Calu3 (cell line): ENCODE measurements at places on chromosomes 13 and 19.

DNA sequence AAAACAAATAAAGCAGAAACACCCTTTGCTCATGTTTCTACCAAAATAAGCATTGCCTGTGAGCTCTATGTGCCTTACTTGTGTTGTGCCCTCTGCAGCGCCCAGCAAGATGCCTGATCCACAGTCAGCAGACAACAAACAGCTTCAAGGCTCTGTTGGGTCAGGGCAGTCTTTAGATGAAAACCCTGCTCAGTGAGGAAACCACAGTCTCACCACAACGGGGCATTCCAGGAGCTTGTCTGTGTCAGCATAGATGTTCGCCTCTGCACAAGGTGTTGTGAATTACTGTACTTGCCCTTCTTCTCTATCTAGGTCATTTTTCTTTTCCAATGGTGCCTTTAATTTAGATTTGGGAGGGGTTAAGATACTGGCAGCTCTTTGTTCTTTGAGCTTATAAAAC, 251.9 kb downstream of the COL4A1 start:
- no peak for DNase-seq

- no peak for DNase-seq
These were observed 222.8 kb downstream of the DCT start for GRCh38 chr13:94256721-94257120.

GRCh38 chr13:57629821-57630235, 1.7 kb upstream of the PCDH17 start:
- no peak for DNase-seq

GRCh38 chr19:15871570-15871969, 26.3 kb downstream of the CYP4F2 start:
- DNase-seq: no peak

DNA sequence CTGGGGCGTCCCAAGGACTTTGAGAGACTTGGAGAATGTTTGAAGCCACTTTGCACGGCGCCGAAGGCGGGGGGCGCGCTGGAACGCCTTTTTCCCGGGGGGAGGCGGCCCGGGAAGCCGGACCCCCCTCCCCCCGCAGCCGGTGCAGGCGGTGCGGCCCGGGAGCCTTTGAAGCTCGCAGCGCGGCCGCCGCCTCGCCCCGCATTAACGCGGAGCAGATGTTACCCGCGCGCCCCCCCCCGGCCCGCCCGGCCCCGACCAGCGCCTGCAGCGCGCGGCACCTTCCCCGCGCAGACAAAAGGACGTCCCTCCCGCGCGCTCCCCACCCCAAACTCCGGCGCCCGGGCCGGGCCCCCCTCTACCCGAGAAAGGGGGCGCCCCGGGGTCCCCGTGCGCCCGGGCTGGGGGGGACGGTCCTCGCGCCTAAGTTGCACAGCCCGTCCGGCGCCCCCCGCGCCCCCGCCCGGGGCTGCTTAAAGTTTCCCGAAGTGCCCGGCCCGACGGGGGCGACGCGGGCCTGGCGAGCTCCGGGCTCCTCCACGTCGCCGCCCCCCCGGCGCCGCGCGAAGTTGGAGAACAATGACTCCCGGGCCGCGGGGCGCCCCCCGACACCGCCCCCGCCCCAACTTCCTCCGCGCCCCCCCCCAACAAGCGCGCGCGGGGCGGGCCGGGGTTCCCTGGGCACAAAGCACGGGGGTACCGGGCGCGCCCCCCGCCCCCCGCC, 685 bp downstream of the TCF3 start:
- DNase-seq: no peak

DNA sequence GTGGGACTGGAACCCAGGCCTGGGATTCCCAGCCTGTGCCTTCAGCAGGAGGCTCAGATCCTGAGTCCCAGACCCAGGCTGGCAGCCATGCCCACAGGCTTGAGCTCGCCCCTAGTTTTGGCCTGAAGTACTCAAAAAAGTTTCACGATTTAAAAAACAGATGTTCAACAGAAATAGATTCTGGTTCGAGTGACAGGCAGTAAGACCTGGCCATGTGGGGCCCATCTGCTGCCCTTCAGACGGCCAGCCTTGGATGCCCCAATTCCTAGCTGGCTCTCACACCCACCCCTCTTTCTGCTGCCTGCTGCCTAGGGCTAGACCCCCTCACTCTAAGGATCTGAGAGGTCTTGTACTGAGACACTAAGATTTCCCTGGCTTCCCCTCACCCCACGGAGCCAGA, 2.8 kb upstream of the DMPK start:
- DNase-seq: no peak

DNA sequence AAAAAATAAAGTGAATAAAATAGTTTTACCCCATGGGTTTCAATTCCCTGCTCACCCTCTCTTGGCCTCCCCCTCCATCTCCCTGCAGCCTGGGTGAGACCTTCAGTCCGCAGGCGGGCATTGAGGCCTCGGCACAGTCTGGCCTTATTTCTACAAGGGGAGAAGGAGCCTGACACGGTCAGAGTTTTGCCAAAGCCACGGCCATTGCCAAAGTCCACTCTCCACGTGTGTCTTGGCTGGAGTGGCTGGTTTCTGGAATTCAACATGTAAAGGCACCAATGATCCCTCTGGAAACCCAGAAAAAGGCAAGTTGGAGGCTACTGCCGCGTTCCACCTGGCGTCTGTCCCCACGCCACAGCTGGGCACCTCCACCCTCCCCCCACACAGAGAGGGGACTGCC, 43.4 kb upstream of the SPACA7 start:
- DNase-seq: no peak

- DNase-seq: no peak
These were observed 23.1 kb downstream of the LRFN3 start for GRCh38 chr19:35959040-35959967.

DNA sequence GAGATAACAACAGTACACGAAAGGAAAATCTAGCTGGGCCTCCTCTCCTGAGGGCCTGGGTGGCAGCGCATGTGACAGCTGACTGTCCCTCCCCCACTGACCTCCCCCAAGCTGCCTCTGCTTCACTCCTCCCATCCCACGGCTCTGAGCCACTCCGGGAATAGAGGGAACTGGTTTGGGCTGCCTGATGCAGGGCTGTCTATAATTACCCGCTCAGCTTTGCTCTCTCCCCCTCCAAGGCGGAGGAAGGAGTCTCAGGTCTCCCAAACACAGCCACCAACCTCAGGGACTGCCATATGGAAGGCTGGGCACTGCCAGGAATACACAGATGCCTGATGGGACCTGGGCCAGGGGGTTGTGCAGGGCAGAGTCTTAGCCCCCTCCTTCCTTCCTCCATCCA, 7.9 kb downstream of the NAPA start:
- no peak for DNase-seq

DNA sequence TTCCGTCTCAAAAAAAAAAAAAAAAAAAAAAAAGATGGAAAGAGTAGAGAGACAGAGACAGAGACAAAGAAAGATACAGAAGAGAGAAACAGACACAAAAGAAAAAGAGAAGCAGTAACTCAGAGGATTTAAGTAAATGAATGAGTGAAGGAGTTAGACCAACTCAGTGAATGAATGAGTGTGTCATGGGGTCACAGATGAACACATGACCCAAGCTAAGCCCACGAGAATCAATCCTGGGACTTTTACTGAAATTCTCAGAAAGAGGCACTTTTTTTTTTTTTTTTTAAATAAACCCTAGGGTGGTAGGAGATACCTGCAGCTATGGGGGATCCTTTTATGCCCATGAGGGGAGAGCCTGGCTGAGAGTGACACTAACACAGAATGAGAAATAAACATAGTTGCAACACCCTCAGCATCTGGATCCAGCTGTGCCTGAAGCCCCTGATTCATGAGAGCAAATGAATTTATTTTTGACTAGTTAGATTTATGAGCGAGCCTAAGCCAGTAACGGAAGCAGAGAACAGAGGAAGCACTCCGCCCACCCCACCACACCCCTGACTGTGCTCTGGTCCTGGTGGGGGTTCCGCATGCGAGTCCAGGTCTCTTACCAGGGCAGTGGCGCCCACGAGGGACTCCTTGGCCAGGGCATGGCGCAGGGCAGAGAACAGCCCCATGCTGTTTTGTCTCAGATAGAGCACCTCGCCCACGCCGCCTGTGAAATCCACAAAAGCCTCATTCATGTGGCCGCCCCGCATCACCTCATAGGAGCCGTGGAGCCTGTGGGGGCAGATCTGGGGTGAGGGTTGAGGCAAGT, 4.6 kb downstream of the CAPN12 start:
- DNase-seq: no peak

- no peak for DNase-seq
These were observed 33.7 kb upstream of the VSTM2B start for GRCh38 chr19:29491995-29492577.

- DNase-seq: no peak
These were observed 70.0 kb downstream of the GPC6 start for GRCh38 chr13:93296584-93296983.

DNA sequence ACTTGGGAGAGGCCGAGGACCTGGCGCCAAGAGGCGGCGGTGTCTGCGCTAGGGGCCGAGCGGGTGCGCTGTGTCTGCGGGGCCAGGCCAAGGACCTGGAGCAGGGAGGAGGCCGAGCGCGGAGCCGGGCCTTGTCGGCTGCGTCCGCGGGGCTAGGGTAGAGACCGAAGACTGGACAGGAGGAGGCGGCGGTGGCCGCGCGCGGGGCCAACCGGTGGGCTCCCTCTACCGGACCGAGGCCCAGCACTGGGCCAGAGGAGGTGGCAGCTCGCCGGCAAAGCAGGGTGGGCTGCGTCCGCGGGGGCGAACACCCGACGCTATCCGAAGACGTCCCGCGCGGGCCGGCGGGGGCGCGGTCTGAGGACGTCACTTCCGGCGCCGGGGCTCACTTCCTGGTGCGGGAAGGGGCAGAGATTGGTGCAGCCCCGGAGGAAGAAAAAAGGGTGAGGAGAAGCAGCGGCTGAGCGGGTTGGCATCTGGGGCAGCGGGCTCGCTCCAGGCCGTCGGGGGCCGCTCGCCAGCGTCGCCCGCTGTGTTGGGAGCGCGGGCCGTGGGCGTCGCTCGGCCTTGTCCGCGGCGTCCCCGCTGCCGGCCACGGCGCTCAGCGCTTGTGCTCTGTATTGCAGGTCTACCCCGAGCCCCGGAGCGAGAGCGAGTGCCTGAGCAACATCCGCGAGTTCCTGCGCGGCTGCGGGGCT, 38.3 kb downstream of the ARHGEF7 start:
- DNase-seq: peak; percentile 82

DNA sequence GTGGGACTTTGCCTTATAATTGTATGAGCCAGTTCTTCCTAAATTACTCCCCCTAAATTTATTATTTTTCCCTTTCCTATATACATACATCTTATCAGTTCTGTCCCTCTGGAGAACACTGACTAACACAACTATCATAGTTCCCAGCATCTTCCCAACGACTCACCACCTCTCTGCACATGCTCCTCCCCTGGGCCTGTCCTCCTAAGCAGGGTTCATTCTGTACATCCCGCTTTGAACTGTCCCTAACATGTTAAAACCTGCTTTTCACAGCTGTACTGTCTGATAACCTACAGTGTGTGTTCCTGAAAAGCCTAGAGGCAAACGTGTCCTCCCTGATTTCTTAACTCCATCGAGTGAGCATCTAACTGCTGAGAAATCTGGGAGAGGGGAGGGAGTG, 141.7 kb downstream of the EFNB2 start:
- DNase-seq: no peak

DNA sequence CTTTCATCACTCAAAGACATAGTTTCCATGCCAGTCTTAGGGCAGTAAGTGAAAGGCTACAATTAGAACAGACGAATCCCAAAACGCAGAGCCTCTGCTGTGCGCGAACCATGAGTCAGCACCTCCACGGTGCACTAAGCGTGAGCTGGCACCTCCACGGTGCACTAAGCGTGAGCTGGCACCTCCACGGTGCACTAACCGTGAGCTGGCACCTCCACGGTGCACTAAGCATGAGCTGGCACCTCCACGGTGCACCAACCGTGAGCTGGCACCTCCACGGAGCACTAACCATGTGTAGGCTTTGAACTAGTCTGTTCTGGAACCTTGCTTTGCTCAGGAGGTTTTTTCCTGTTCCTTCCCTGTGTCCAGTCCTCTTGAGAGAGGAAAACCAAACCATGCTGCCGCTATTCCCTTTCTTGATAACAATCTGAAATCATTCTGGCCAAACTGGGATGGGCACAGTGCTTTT, 120.6 kb downstream of the IRS2 start:
- DNase-seq: no peak

GRCh38 chr19:47351548-47351947, 2.4 kb downstream of the DHX34 start:
- DNase-seq: peak; percentile 17

DNA sequence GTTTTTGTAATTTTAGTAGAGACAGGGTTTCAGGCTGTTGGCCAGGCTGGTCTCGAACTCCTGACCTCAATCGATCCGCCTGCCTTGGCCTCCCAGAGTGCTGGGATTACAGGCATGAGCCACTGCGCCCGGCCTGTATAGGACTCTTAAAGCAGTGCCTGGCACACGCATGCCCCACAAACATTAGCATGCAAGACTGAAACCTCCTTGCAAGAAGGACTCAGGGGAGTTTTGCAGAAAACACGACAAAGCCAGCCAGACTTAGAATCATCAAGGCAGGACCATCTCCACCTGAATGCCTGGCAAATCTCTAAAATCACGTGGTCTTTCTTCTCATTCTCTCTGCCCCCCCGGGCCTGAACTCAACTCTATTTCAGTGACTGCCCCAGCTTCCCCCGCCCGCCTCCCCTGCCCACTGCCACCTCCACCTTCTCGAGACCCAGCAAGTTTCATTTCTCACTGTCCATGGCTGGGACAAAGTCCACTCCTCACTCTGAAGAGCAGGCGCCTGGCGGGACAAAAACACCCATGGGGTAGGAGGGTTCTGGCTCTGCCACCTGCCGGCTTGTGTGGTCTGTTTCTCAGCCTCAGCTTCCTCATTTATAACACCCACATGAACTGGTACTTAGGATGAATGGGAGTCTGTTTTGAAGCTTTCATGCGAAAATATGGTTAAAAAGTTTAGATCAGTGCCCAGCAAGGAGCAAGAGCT, 2.4 kb downstream of the TICAM1 start:
- peak; percentile 24 for DNase-seq

DNA sequence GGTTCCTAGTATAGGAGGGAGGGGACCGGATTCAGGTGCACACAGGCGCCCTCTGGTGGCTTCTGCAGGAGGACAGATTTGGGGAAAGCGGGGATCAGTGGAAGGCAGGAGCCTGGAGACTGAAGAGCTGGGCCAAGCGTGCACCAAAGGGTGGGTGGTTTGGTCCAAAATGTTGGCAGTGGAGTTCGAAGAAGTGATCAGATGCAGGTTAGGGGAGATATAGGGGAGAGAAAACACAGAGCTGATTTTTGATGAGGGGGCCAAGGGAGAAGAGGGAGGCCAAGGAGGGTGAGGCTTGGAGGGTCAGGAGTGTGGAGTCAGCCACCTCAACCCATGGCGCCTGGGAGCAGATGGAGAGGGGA, 6.8 kb upstream of the CARM1 start:
- DNase-seq: peak; percentile 81

DNA sequence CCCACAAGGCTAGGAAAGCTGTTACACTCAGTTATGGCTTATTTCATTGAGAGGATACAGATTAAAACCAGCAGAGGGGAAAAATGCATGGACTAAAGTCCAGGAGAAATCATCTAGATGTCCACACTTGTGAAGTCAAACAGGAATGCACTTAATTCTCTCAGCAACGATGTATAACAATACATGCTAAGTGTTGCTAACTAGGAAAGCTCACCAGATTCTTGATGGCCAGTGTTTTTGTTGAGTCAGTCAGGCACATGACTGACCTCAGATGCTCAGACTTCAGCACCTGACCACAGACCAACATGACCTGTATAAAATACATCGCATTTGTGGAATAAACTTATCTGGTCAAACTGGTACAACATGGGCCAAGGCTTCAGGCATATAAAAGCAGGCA, 470.2 kb upstream of the PRR20A start:
- no peak for DNase-seq

GRCh38 chr13:71867131-71867814, at the start of gene DACH1:
TSS of gene DACH1 (minus strand) at chr13:71867204.
- no peak for DNase-seq

GRCh38 chr19:38385804-38386257, 2.0 kb downstream of the GGN start:
- DNase-seq: no peak
